ENCODE measurements at places on chromosomes 2 and 18.

DNA sequence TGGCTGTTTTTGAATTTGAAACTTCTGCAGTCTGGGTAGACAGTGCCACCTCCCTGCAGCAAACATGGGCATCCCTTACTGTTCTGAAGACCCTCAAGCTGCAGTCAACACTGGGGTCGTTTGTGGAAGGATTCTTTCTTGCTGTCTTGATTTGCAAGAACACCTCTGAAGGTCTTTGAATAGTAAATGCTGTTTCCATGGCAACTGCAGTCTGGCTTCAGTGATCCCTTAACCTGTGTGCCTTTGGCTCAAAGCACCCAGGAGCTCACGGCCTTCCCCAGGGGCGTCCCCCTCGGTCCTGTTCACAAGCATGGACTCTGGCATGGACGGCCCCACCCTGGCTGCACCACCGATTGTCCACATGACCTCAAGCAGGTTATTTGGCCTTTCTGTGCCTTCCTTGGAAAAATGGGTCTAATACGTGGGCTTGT lies 38.3 kb downstream of the LRRFIP1 start:
- no peak for DNase-seq

- no peak for DNase-seq
These were observed 165.7 kb upstream of the SLC14A2 start for GRCh38 chr18:45449418-45450227.

DNA sequence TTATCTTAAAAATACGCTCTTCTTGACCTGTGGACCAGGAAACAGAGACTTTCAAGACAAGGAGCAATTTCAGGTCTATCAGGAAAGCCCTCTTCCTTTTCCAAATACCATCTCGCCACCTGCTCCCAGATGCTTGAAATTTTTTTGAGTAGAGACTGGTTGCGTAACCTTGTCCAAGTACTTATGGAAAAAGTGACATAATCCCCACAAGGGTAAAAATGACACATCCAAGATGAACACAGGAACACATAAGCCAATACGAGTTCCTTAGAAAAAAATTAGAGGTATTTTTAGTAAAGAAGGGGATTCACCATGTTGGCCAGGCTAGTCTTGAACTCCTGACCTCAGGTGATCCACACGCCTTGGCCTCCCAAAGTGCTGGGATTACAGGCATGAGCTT lies 1.8 kb downstream of the SERPINB13 start:
- no peak for DNase-seq

DNA sequence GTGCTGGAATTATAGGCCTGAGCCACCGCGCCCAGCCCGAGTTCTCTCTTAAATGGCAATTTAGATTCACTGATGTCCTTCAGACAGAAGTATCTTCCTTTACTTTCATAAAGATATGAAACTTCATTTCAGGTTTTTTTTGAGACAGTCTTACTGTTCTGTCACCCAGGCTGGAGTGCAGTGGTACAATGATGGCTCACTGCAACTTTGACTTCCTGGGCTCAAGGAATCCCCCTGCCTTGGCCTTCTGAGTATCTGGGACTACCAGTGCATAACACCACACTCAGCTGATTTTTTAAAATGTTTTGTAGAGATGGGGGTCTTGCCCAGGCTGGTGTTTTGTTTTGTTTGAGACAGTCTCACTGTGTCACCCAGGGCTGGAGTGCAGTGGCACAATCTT lies 13.2 kb downstream of the ITGB1BP1 start:
- no peak for DNase-seq

DNA sequence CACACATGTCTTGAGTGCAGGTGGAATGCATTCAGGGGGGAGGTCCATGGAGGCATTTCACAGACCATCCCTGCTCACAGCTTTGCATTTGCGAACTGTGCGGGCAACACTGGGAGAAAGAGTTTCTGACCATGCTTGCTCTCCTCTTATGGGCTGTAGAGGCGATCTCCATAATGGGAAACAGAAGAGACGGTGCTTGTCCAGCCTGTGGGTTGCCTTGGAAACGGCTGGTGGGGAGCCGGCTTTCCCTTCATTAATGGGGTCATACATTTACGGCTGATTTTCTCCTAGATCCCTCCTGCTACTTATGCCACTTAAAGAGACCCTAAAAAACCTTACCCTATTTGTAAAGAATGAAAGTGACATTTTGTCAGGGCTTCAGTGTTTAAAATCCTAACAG lies 147.4 kb downstream of the SOX11 start:
- no peak for DNase-seq

- no peak for DNase-seq
These were observed 56.1 kb upstream of the C2orf15 start for GRCh38 chr2:99085421-99085820.

DNA sequence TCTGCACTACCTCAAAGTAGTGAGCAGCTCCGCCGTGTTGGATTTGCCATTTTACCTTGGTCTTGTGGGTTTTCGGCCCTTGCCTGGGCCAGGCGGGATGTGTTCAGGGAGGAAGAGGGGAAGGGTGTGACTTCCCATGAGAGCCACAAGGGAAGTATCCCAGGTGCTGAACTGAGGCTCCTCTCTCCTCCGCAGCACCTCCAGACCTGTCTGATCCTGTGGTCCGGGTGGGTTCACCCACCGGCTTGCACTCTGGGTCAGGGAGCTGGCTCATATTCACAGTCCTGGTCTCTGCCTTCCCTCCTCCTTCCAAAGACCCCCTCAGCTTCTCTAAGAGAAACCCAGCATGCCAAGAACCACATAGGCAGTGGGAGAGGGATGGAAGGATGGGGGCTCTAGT lies 235.8 kb downstream of the SEPTIN10 start:
- peak; percentile 37 for DNase-seq

GRCh38 chr2:10054424-10054823 lies 11.1 kb downstream of the KLF11 start:
- DNase-seq, result no peak

GRCh38 chr18:29556070-29556469 lies 1379.1 kb upstream of the CDH2 start:
- DNase-seq, result no peak

GRCh38 chr2:38765149-38765548 lies 12.9 kb upstream of the GEMIN6 start:
- DNase-seq, result no peak

DNA sequence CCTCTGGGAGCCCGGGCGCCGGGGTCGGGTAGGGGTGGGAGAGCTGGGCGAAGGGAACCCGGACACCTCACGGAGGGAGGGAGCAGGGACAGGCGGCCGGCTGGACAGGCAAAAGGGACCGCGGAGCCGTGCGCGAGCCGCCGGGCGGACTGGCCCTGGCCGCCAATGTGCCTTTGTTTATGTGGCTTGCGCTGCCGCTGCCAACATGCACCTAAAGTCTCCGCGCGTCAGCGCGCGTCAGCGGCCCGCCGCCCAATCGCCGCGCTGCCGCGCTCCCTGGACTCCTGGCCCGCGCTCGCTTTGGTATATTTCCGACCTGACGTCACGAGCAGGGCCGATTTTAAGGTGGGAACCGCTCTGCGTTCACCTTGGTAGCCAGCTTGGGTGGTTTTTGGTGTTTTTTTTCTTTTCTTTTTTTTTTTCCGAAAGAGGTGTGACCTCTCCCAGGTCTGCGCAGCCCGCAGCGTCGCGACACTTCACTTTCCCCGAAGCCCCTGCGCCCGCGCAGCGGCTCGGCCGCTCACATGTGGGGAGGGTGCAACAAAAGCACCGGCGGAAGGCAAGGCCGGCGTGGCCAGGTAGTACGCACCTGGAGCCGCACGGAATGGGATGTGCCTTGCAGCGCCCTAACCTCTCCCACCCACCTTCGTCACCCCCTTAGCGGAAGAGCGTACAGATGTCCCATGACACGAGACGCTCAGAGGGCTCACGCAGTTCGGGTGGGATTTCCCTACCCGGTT lies at the start of gene NR4A2:
NR4A2 (minus strand) TSS at position 188 of the 740 bp plus-strand sequence. CDS start 2,535 bp downstream, outside the sequence.
- peak; percentile 92 for DNase-seq

- no peak for DNase-seq
These were observed 177.3 kb downstream of the DYSF start for GRCh38 chr2:71630454-71631328.

DNA sequence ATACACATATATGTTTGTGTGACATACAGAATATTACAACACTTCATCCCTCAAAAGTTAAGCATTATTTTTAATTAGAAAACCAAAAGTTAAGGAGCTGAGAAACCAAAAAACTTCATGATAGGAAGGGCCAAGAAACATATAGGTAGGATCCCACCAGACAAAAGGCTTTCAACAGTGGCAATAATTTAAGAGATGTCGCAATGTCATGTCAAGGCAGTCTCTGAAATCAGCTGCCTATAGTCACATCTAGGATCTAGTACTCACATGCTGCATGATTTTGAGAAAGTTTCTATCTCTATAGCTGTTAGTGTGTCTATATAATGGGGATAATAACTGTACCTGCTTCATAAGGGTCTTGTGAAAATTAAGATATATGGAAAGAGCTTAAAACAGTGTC lies 72.7 kb downstream of the SPIRE1 start:
- no peak for DNase-seq

GRCh38 chr2:12577091-12577490 lies 139.6 kb upstream of the TRIB2 start:
- no peak for DNase-seq
